Stimulated activated CD4-positive, alpha-beta T cell treated with anti-CD3 and anti-CD28 coated beads, TNF-alpha, amount 100 ng/mL, for 4 hours (primary cell): ENCODE measurements at places on chromosomes 1 and 21.

- no peak for DNase-seq
Observed at GRCh38 chr1:65026235-65026634, 59.9 kb upstream of the JAK1 start.

DNA sequence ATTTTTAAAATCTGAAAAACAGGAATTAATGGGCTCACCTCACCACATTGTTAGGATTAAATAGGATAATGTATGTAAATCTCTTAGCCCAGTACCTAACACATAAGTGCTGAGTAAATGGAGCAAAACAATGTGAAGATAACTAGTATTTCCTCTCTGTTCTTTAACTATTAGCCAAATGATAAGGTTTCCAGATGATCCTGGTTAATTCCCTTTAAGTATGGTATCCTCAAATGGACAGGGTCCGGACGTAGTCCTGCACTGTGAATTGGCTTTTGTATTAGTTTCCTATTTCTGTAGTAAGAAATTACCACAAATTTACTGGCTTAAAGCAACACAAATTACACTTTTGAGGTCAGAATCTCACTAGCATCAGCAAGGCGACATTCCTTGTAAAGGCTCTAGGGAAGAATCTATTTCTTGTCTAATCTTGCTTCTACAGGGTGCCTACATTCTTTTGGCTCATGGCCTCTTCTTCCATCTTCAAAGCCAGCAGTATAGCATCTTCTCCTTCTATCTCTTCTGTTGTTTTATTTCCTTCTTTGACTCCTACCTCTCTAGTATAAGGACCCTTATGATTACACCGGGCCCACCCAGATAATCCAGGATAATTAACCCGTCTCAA lies 17.1 kb downstream of the SCAF4 start:
- DNase-seq, result no peak

DNA sequence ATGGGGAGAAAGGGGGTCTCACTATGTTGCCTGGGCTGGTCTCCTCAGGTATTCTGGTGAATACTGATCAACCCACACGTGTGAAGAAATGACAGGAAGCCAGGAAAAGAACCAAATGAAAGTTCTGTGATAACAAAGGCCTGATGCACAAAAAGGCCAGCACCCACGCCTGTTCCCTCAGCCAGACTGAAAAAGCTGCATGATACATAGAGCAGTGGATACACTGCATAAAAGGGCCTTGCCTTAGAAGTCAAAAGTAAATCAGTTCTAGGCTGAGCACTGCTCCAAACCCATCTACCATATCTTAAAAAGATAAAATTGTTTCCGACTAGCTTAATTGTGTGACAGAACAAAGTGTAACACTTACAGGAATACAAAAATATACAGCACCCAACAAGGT lies 36.9 kb upstream of the PSMG1 start:
- DNase-seq, result no peak

GRCh38 chr1:14982029-14982428 lies 171.5 kb upstream of the TMEM51 start:
- no peak for DNase-seq

- no peak for DNase-seq
Observed at GRCh38 chr1:158999316-159000069, 10.2 kb upstream of the IFI16 start.

GRCh38 chr1:27233667-27234048 lies 774 bp upstream of the WDTC1 start:
- DNase-seq, result no peak

GRCh38 chr1:178634445-178634844 lies 90.6 kb upstream of the RALGPS2 start:
- DNase-seq, result no peak

GRCh38 chr1:93821423-93822144 lies 57.4 kb downstream of the DNTTIP2 start:
- DNase-seq, result no peak

- no peak for DNase-seq
Observed at GRCh38 chr1:26282401-26282918, 2.6 kb downstream of the SH3BGRL3 start.

GRCh38 chr1:2099886-2100779 lies 49.9 kb downstream of the PRKCZ start:
- DNase-seq, result no peak

DNA sequence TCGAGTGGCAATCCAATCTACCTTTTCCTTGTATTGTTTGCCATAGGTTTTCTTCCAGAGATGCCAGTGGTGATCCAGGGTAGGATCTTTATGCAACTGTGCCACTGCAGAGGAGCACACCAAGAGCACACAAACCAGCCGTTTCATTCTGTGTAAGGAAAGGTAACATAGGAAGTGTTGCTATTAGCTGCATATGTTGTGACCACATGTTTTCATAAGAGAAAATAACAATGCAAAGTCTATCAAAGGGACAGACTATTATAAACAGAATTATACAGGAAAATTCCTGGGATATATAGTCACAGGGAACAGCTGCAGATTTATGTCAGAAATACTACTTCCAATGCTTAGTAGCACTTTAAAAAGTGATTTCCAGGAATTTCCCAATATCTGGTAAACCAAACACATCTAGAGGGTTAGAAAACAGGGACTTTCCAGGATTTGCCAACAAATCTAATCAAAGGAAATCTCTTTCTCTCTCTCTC lies 919 bp downstream of the CTSS start:
- DNase-seq, result no peak

DNA sequence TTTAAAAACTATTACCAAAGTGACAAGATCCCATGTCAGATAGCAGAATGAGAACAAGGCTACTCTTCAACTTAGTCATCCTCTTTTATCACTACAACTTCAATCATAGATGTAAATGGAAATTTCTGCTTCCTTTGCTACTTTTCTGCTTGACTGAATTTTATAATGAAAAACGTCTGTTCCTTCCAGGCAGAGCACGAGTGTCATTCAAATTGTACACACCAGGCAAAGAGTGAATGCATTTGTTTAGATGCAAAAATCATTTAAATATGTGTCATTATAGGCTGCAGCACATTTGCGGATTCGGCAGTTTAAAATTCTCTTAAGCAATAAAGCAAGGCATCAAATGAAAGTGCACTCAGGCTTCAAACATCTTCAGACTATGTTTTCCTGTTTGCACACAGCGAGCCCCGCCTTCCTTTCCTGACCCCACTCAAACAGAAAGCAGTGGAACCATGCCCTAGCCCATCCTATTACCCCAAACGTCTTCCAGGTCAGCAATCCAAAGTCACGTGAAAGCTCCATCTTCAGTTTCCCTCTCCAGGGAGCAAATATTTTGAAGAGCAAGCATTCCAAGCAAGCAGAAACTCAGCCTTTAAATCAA lies 99.6 kb downstream of the APP start:
- DNase-seq, result no peak

GRCh38 chr1:236716160-236716559 lies 29.9 kb downstream of the ACTN2 start:
- no peak for DNase-seq

GRCh38 chr1:40315795-40316594 lies 1.1 kb downstream of the COL9A2 start:
- DNase-seq, result no peak

- no peak for DNase-seq
Observed at GRCh38 chr1:232725305-232726047, 79.7 kb upstream of the MAP10 start.

DNA sequence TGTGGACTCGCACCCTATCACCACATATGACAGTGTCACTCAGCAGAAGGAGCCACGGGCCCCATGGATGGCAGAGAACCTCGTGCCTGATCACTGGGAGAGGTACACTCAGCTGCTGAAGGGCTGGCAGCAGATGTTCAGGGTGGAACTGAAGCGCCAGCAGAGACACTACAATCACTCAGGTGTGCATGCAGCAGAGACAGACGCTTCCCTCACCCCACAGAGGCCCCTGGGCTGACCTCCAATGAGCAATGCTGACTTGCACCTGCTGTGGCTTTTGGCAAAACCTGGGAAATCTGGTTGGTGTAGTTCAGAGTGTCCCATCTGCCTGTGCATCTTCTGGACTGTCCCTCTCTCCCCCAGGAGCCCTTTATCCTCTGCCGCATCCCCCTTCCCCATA lies 51.9 kb downstream of the KIAA1614 start:
- no peak for DNase-seq

DNA sequence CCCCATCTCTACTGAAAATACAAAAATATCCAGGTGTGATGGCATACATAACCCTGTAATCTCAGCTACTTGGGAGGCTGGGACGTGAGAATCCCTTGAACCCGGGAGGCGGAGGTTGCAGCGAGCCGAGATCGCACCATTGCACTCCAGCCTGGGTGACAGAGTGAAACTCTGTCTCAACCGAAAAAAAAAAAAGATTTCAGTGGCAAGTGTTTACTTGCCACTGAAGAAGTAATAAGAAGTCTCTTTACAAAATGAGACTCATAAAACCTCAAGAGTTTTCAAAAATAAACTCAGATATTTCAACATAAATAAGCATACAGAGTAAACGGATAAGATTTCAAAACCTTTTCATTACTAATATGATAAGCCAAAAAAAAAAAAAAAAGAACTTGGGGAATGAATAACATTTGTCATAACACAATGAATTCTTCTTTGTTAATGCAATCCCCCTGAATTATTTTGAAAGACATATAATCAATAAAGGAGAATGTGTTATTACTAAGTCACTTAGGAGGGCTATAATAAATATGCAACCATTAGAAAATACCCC lies 34.2 kb upstream of the EXO1 start:
- no peak for DNase-seq

DNA sequence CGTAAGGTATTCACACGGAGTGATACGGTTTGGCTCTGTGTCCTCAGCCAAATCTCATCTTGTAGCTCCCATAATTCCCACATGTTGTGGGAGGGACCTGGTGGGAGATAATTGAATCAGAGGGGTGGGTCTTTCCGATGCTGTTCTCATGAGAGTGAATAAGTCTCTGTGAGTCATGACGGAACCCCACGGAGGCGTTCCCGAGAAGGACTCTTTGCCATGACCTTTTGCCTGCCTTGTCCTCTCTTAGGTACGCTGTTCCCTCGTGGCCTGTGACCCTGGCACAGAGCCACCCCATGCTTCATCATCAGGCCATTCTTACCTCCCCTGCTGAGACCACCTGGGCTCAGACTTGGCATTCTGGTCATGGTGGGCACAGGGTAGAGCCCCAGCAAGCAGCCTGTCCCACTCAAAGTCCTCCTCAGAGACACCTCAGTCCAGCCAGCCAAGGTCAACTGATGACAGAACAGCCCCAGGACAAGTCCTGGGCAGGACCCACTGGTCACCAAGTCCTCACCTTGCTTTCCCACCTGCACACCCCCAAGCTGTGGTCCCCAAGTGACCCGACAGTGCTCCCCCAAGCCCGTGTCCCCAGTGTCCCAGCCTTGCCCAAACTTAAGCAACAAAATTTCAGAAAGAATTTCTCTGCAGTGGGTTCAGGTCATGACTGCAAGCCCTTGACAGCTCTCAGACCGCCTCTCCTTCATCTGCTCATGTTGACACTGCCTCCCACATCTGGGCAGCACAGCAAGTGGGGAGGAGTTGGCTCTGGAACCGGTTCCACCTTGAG lies 158.4 kb downstream of the ACTL8 start:
- DNase-seq, result no peak

DNA sequence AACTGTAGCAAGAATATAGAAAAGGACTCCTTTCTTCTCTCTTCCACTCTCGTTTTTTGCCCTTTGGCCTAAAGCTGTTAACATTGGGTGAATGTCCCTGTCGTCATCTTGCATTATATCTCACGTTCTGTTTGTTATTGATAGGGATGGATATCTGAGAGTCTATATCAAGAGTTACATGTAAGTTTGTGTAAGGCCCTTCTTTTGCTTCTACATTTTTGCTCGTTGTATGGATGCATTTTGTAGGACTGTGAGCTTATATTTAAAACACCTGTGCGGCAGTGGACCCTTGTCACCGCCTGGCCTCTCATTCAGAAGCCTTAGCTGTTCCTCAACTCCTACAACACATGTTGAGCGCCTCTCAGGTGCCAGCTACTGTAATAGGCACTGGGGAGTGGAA lies 211.9 kb downstream of the DISC1 start:
- DNase-seq, result no peak

DNA sequence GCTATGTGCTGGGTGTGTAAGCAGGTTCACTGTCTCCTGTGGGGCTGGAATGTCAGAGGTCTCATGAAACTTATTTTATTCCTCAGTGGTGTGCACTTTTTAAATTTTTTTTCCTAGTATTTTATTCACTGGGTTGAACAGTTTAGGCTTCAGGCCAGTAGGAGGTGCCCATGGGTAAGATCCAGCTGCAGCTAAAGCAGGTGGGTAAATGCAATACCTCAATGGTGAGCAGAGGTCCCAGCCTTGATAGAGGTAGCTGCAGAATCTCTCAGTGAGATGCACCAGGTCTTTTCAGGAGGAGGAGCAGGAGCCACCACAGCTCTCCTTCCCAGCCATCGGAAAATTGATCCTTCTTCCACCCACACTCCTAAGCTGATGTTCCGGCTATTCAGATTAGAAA lies 12.6 kb upstream of the OR6N2 start:
- peak; percentile 8 for DNase-seq

DNA sequence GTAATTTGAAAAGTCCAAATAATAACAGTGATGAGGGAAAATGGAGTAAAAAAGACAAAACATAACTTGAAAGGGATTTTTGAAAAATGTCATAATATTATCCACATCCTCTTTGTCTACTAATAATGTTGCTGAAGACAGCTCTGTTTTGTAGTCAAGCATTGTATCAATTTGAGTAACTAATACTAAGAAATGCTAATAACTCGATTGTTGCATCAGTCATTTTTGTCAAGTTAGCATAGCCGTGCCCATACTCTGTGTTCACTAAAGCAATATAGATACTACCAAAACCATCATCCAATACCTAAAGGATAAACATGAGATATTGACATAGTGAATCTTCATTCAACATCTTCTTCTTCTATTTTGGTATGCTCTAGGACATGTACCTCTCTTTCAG lies 17.3 kb downstream of the PDC start:
- no peak for DNase-seq

GRCh38 chr1:76179219-76179698 lies 104.7 kb downstream of the ST6GALNAC3 start:
- no peak for DNase-seq

DNA sequence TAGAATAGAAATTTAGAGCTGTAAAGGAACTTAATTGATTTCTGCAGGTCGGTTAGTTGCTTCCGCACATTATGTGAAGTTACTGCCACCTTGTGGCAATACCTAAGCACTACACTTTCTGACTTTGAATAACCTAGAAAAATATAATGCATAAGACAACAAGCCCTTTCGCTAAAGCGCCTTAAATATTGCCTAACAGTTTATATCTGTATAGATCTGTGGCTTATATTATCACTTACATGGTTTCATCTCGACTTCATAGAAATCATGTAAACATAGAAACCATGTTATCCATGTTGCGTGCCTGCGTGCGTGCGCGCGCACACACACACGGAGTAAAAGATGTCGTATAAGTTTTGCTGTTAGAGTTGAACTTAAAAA lies 10.9 kb upstream of the IFI16 start:
- no peak for DNase-seq

GRCh38 chr1:98763488-98764150 lies 102.1 kb downstream of the SNX7 start:
- no peak for DNase-seq
